Stimulated activated CD4-positive, alpha-beta T cell treated with anti-CD3 and anti-CD28 coated beads, Interleukin-1b, Interleukin-23, amount 100 ng/mL, for 48 hours (primary cell): ENCODE measurements at places on chromosomes 3 and 15.

GRCh38 chr3:81716870-81717509 lies 44.5 kb downstream of the GBE1 start:
- DNase-seq: no peak

DNA sequence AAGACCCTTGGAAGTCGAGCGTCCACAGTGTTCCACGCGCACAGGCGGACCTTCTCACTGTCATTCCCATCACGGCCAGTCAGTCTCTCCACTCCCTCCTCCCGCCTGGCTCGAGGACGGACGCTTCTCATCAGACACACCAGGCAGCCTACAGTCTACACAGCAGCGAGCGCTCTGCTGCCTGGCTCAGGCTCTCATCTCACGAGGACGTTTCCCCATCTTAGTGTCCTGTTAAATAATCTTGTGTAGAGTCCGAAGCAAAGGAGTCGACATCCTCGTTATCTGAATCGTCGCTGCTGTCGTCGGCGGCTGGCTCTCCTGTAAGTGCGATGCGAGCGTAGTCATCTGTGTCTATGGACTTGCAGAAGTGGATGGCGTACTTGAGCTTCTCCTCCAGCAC lies 12.4 kb upstream of the OCA2 start:
- no peak for DNase-seq

- no peak for DNase-seq
Observed at GRCh38 chr3:13880811-13881156, 913 bp upstream of the WNT7A start.

- DNase-seq: no peak
Observed at GRCh38 chr15:70870051-70870450, 16.1 kb upstream of the LARP6 start.

DNA sequence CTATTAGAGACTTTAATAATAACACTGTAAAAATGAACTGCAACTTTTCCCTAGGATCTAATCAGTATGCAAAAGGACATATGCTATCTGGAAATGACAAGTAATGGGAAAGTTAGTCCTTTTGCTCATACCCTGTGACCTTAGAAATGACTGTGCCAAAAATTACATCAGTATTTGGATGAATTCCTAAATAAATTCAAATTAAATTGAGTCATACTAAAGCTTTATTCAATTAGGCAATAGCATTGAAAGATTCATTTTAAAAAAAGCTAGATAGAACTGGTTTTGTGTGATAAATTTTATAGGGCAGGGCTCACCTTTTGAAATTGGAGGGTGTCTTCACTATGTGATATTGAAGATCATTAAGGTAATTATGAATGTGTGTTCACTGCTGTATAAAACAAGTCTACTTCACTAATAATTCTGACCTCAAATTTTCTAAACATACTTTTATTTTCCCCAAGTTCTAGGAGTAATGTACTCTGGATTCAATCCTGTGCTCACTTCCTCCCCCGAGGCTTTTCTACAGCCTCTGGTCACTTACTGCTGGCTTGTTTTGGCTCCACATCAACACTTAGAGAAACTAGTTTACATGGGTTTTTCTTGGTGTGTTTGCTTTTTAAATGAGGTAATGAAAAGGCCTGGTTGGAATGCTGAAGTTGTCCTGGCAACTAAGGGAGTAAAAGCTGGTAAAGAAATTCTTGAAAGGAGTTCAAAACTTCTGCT lies 44.4 kb upstream of the SPTSSB start:
- no peak for DNase-seq

DNA sequence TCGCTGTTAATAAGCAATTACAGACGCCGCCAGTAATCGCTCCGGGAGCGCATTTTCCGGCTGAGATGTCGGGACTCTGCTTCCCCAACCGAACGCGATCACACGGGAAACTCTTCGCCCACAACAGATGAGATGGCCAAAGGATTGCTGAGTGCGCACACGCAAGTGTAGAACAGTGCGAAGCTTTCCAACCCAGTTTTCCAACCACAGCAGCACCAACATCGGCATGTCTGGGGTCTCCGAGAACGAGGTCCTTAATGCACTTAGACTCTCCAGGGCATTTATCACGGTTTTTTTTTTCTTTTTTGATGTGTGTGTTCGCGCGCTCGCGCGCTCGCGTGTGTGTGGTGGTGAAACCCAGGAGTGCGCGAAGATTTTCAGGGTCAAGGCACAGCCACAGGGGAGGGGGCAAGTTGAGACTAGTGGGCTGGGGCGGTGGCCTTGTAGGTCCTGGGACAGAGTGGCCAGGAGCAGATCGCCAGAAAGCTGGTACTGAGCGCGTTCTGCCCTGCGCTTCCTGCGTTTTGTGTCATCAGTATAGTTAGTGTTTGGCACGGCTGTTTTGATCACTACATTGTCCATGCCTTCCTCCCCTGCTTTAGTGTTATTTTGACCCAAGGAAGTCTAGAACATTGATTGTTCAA lies 1.8 kb upstream of the EOMES start:
- no peak for DNase-seq

- no peak for DNase-seq
Observed at GRCh38 chr3:179091113-179091512, 19.5 kb upstream of the ZMAT3 start.

DNA sequence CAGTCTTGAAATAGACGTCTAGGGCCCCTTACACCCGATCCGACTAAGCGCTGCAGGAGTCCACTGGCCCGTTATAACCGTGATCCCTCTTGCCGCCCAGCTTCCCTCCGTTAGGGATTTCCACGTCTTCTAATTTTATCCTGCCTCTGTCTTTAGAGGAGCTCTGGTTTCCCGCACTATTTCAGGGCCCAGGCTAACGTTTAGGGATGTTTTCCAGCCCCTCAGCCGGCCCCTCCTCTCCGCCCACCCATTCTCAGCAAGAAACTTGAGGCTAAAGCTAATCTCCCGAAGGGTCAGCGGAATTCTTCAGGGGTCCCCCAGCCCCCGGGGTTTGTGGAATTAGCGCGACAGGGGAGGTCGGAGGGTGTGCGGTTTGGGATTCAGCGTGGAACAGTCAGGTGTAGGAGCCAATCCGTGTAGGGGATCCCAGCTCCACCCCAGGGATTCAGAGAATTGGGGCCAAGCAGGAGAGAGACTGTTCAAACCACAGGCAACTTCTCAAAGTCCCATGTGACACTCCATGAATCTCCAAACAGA lies 1.6 kb downstream of the PTX3 start:
- DNase-seq: no peak

DNA sequence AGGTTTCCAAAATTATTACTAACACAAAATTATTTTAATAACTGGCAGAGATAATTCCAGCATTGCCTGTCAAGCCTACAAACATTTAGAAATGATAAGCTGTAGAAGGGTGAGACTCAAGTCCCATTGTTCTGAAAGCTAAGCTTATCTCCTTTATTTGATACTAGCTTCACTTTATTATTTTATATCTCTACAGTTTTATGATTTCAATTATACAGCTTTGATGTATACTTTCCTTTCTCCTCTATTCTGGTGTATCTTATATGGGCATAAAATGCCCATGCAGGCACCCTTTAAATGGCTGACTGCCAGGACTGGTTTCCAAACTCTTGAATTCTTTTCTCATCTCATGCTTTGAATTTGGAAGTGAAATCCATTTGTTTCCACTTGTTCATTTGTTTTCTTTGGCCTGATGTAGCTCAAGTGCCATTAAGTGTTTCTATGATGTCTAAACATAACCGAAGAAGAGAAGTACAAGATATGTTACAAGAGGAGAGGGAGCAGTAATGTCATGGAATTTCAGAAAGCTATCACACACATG lies 372.1 kb upstream of the ARHGEF26 start:
- DNase-seq: no peak

GRCh38 chr15:38285456-38285855 lies 32.8 kb downstream of the SPRED1 start:
- DNase-seq: no peak
